Type B pancreatic cell (in vitro differentiated cells): ENCODE measurements at places on chromosomes 12 and 14.

DNA sequence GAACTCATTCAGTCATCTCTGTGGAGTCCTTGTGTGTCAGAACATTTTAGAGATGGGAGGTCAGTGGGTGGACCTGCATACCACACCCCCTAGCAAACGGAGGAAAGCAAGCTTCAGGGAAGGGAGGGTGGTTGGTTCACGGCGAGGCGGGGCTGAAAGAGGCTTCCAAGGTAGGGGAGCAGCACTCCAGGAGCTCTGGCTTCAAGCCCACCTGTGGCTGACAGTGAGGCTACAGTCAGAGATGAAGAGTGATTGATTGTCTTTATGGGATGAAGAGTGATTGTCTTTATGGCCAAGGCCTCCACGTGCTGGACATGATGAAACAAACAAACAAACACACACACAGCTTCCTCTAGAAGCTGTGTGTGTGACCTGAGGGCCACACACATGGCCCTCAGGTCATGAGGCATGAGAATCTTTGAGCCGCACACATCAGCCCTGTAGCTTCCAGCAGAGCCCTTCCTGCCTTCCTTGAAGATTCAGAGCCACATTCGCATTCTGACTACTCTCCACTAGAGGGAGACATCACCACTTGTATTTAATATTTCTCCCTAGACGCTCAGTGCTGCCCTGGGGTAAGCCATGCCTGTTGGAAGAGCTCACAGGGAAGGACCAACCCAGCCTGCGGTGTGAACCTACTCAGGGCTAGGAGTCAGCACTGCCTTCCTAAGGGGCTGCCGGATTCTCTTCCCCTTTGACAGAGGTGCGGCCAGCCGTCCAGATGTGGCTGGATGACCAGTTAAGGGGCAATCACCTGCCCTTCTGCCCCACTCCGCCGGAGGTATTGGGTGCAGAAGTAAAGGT lies 54.4 kb upstream of the KCNA1 start:
- DNase-seq: no peak

DNA sequence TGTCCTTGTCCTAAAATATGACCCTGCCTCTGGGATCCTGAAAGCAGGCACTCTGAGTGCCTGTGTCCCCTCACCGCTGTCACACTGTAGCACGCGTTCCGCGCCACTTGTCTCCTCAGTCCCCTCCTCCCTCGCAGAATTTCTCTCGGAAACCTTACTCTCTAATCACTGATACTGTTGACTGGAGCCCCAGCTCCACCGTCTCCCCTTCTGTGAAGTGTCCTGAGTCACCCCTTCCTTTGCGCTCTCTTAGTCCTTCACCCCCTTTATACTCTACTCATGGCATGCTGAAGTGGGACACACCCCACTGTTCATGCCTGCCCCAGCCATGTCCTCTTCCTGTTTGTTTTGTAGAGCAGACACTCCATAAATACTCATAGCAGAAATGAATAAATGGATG lies 104.7 kb downstream of the ZNF664 start:
- no peak for DNase-seq

DNA sequence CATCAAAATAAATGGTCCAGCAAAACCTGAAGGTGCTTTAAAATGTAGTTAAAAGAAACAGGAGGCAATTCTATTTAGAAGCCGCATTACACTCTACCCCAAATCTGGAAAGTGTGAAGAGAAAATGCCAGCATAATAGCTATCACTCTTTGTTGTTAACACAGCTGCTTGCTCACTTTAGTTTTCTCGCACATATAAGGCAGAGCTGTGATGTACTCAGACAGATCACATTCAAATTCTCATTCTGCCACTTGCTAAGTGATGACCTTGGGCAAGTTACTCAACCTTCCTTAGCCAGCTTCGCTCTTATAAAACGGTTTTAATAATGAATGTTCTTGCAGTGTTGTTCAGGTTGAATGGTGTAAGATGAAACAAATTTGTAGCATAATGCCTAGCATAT lies 56.0 kb upstream of the MGAT4C start:
- DNase-seq: no peak

DNA sequence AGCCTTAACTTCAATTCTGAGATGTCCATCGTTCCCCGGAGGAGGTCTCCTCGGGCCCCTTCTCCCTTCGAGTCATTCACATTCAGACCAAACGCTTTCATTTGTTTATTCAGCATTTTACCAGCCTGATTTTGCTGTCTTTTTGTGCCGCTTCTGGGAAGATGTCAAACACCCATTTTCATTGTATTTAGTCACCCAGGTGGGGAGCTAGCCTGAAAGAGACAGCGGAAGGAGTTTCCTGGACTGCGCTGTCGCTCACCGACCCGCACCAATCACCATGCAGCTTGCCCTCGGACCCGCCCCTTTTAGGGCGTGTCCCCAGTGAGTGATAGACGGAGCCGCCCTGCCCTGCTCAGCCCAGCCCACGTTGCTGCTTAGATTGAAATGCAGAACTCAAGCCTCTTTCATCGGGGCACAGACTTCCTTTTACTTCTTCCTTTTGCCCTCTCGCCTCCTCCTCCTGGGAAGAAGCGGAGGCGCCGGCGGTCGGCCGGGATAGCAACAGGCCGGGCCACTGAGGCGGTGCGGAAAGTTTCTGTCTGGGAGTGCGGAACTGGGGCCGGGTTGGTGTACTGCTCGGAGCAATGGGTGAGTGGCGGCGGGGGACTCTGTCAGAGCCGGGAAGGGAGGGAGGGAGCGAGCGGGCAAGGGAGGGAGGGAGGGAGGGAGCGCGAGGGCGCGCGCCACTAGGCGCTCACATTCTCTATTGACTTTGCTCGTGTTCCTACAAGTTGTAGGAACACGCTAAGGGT lies at the start of gene PAX9:
PAX9 (plus strand) TSS at position 355 of the 752 bp plus-strand sequence; CDS start at position 585, 230 bp downstream.
- DNase-seq: peak; percentile 87

- DNase-seq: no peak
Measured at GRCh38 chr12:67925552-67925951, 63.7 kb upstream of the IFNG-AS1 start.
